ENCODE measurements at places on chromosomes 11 and 22. TPM values are rescaled to one million over a fixed set of nuclear protein-coding genes. Genes with fewer than 3 reads are reported as not detected.

DNA sequence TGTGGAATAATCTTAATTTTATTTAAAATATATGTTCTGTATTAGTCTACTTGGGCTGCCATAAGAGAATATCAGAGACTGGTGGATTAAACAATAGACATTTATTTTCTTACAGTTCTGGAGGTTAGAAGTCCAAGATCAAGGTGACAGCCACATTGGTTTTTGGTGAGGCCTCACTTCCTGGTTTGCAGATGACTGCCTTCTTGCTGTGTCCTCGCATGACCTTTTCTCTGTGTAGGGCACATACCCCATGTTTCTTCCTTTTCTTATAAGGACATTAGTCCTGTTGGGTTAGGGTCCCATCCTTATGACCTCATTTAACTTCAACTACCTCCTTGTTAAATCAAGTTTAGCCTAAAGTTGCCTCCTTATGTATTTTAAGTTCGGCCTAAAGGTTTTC, 202.7 kb upstream of the MPPED2 start:
- H3K4me1 ChIP-seq, result no peaks in the 10 kb centered on the region
- DNase-seq, result no peak
- H3K4me3 ChIP-seq, result no peak overlapping the region
- H3K36me3 ChIP-seq, result no peaks in the 10 kb centered on the region
- H3K27ac ChIP-seq, result no peak overlapping the region

GRCh38 chr11:124329787-124330478, 9.9 kb upstream of the OR8D2 start:
- no peaks in the 10 kb centered on the region for H3K4me1 ChIP-seq
- H3K27ac ChIP-seq, result no peak overlapping the region
- H3K36me3 ChIP-seq, result no peaks in the 10 kb centered on the region
- no peak overlapping the region for H3K4me3 ChIP-seq
- no peak for DNase-seq
- H3K27me3 ChIP-seq, result no peaks in the 10 kb centered on the region

DNA sequence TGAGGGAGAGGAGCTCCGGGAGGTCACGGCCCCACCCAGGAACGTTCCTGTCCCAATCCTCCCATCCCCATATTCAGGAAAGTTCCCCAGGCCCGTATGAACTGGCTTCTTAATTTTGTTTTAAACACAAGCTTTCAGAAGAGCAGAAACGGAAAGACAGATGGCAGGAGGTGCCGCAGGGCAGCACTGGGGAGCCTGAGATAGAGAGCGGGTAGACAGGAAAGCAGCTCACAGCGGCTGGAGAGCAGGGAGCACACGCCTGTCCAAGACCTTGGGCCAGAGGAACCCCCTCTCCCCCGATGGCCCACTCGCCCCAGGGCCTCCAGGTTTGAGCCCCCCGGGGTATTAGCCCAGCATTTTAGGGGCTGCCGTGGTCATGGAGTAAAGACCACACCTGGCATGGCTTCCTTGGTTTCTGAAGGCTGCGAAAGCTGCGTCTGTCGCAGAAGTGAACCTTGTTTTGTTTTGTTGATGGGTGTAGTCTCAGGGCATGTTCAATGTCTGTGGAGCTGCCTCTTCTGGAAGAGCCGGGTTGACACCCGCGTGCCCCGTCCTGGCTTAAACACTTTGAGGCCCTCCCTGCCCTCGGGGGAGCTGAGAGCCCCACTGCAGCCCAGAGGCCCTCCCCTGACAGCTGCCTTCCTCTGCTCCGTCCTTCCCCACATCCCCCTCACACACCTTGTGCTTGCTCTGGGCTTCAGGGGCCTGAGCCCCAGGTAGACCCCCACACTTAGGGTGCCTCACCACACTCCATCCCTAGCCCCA, 17.9 kb upstream of the KCNQ1OT1 start:
- no peak overlapping the region for H3K4me3 ChIP-seq
- H3K4me1 ChIP-seq, result no peaks in the 10 kb centered on the region
- H3K27me3 ChIP-seq, result no peaks in the 10 kb centered on the region
- no peak for DNase-seq
- H3K27ac ChIP-seq, result no peak overlapping the region
- H3K36me3 ChIP-seq, result no peaks in the 10 kb centered on the region

The ADM2 gene
- total RNA-seq, result not detected

GRCh38 chr11:47317064-47317828, 35.3 kb downstream of the MYBPC3 start:
- H3K36me3 ChIP-seq, result no peaks in the 10 kb centered on the region
- no peak overlapping the region for H3K27ac ChIP-seq
- no peaks in the 10 kb centered on the region for H3K4me1 ChIP-seq
- no peak overlapping the region for H3K4me3 ChIP-seq
- DNase-seq, result no peak

The GPHA2 gene
- total RNA-seq, result 0.69 TPM

DNA sequence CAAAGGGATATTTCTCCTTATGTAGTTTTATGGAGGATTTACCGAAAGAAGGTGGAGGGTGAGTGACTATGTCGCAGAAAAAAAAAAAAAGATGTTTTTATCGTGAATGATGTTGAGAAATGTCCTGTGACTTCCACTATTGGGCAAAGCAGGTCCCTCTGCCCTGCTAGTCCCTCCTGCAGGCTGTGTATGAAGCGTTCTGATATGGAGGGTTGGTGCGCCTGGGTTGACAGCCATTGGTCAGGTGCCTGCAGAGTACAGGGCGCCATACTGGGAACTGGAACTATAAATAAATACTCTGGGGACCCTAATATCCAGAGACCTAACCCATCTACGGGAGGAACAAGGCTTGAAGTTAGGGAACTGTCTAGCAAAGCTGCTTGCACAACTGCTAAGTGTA, 1.5 kb downstream of the IL17RA start:
- H3K4me1 ChIP-seq, result peaks cover 4% of the 10 kb centered on the region
- no peak overlapping the region for H3K27ac ChIP-seq
- H3K36me3 ChIP-seq, result no peaks in the 10 kb centered on the region
- no peak for DNase-seq

The CCS gene
- total RNA-seq, result 27.7 TPM

DNA sequence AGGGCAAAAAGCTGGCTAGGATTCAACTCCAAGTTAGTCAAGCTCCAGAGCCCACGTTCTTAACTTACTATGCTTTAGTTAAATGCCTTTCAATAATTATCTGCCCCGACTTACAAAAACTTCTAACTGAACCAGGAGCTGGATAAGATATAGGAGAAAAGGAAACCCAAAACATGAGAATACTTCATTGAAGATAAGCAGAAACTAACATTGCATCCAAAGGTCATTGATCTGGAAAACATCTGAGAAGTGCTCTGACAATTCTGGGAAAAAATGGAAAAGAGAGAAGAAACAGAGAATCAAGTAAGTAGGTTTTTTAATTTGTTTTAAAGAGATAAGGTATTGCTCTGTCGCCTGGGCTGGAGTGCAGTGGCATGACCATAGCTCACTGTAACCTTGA, 27.2 kb downstream of the ACAT1 start:
- H3K27me3 ChIP-seq, result no peaks in the 10 kb centered on the region
- no peaks in the 10 kb centered on the region for H3K4me1 ChIP-seq
- H3K36me3 ChIP-seq, result no peaks in the 10 kb centered on the region
- H3K4me3 ChIP-seq, result no peak overlapping the region
- H3K27ac ChIP-seq, result no peak overlapping the region

GRCh38 chr22:23066200-23067022, 3.9 kb upstream of the GNAZ start:
- H3K27me3 ChIP-seq, result no peaks in the 10 kb centered on the region
- no peak overlapping the region for H3K27ac ChIP-seq
- no peak for DNase-seq
- H3K36me3 ChIP-seq, result no peaks in the 10 kb centered on the region
- no peak overlapping the region for H3K4me3 ChIP-seq
- peaks cover 2% of the 10 kb centered on the region for H3K4me1 ChIP-seq
